ENCODE measurements at places on chromosomes 7 and 10.
A peak's percentile ranks its signal among the peaks of the same experiment; 100 is the strongest.

DNA sequence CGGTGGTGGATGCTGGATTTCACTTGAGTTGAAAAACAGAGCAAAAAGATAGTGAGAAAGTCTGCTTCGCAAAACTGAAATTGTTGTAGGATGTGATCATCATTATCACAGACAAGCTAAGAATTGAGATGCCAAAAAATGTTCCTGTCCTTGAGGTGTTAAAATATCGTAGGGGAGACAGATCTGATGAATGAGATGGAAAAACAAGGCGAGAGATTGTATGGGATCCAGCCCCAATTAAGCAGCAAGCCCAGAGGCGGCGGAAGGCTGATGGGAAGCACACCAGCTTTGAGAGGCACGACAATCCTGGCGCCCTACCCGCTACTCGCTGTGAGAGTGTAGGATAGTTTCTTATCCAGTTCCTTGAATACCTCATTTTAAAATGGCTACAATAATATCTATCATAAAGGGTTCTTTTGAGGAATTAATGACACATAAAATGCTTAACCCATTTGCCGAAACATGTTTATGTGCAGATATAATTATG is 131.1 kb upstream of the PTN start:
- no peak for DNase-seq

DNA sequence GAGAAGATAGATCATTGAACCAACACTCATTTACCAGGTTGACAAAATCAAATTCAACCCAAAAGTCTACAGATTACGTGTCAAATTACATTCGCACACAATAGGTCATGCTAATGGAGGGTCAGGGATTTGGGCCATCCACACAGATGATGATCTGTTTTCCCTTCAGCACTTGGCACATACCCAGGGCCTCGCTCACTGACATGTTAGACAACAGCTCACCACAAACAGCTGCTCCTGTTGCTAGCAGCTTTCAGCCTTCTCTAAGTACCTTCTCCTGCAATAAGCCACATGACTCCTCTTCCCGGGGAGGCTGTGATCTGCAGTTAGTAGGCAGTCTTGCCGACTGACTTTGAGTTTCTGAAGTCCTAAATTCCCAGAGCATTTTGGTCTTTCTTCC is 18.4 kb downstream of the NKX2-3 start:
- no peak for DNase-seq

DNA sequence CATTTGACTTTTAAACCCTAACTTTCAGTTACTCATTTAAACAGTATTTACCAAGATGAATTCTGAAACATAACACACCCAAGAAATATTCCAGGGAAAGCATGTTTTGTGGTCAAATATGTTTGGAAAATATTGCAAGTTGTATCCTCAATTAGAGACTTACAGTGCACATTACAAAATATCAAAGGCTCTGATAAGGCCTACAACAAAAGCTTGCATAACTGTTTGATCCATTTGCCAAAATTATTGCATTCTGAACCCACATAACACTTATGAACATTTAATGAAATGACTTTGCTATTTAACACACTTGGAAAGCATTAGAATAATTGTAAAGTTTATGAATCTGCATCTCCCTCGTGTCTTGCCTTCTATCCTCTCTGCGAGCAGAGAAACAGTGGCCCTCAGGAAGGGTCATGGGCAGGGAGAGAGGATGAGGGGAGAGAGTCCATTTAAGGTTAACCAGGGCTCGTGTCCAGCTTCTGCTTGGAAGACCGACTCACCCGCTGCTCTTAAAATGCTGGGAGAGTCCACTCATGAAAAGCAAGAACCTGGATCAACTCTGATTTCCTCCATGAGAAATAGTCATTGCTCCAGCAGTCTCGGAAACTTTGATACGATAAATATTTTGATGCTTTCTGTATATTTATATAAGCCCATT is 408.2 kb upstream of the ZMIZ1 start:
- no peak for DNase-seq

- peak; percentile 53 for DNase-seq
These were observed 2.0 kb downstream of the AGAP3 start for GRCh38 chr7:151088019-151088855.

- no peak for DNase-seq
These were observed 124.0 kb downstream of the HERPUD2 start for GRCh38 chr7:35570937-35571336.

DNA sequence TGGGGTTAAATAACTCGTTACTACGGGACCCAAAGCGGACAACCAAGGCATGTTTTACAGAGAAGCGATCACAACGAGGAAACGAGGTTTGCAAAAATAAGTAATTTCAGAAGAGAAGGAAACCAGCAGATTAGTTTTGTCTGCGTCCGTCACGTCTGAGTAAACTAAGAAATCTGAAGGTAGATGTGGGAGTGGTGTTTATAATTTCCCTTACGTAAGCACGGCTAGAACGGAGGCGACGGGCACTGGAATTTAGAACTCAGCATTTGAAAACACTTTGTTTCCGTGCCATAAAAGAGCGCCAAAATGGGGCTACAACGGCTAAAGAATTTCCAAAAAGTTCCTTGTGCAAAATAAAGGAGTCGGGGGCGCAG is 718 bp upstream of the UMAD1 start:
- DNase-seq: no peak

- DNase-seq: peak; percentile 41
These were observed 17.6 kb downstream of the RSU1 start for GRCh38 chr10:16799621-16800020.

- no peak for DNase-seq
These were observed 133.8 kb downstream of the SEMA3A start for GRCh38 chr7:84060760-84061261.

DNA sequence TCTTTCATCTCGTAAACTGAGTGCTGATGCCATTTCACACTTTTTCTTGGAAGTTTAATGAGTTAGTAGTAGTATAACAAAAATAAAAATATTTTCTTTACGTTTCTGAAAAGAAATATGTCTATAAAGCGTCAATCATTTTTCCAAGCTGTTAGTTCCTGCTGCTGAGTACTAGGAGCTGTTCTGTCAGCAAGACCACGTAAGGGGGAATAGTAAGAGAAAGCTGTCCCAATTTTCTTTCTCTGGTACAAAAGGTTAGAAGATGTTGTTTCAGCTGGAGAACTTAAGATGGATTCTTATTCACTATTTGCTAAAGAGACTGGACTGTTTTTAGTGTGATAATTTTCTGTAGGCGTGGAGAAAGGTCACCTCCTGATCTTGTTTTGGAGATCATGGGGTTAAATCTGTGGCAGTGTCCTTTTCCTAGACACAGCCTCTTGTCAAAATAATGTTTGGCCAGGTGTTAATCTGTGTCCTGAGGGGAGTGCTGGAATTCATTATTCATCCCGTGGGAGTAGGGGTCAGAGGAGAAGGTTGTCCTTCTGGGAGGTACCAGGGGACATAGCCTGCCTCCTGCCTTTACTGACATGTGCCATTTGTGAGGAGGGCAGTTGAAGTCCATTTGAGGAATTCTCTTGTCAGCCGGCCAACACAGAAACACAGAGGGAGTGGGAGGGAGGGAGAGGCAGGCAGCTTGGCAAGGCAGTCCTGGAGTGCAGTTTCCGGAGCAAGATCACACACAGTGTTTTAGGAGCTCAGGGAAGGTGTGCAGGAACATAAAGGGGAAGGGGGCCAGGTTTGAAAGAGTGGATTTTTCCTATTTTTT is 368.7 kb downstream of the AUTS2 start:
- DNase-seq: peak; percentile 43

DNA sequence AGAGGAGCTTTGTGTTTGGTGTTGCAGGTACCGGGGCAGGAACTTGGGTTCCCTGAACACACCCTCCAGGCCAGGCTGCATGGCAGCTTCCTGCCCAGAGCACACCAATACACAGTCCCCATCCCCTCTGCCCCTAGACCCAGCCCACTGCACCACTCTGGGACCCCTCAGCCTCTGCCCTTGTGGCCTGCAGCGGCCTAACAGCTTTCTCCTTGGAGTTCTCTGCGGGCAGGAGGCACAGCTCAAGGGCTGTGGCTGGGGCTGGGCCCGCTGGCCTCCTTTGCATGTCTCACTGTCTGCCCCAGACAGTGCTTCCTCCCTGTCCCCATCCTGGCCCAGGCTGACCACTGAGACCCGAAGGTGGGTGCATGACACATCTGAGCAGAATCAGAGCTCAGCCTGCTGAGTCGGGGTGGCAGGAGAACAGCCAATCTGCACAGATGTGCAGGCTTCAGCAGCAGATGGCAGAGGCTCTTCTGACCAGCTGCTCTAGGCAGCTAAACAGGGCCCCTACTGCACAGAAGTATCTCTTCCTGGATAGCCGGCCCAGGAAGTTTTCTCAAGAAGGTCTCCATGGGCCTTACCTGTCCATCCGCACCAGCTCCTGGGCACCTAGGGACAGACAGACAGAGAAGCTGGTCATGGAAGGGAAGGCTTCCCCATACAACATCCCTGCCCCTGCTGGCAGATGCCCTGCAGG is 20.8 kb downstream of the VSIR start:
- DNase-seq: no peak

- DNase-seq: peak; percentile 89
These were observed 3.0 kb upstream of the BUB3 start for GRCh38 chr10:123150986-123151736.

DNA sequence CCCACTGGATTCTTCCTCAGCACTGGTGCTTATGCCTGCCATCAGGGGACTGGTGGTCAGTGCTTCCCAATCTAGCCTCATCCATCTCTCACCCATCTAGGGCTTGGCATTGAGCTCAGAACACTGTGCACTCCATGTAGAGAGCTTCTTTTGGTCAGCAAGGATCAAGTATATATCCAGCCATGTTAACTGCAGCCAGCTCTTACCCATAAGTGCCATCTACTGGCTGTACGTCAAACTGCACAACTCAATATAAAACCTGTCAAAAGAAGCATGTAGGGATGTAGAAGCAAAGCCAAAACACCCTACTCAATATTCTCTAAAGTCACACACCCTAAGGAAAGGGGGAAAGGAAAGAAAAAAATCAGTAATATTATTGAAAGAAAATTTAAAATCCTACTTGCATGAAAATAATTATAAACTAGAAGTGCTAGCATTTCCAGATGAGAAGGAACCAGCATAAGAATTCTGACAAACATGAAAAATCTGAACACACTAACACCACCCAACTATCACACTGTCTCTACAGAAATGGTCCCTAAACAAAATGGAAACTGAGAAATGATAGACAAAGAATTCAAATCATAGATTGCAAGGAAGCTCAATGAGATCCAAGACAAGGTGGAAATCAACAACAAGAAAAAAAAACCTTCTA is 531.1 kb upstream of the STEAP1 start:
- peak; percentile 66 for DNase-seq

DNA sequence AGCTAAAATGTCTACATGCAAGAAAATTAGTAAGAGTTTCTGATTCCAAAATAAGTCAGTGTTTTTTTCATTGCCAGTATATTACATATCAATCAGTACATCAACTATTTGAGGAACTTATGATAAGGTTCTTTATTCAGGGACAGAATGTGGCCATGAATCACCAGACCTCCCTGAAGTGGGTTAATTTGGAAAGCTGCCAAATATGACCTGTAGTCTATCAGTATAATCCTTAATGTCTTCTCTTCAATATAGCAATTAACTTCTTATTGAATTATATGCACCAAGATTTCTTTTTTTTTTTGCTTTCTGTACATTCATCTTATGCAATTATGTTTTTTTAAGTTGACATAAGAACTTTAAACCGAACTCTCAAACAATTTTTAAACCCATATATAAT is 714.5 kb upstream of the POT1 start:
- no peak for DNase-seq

DNA sequence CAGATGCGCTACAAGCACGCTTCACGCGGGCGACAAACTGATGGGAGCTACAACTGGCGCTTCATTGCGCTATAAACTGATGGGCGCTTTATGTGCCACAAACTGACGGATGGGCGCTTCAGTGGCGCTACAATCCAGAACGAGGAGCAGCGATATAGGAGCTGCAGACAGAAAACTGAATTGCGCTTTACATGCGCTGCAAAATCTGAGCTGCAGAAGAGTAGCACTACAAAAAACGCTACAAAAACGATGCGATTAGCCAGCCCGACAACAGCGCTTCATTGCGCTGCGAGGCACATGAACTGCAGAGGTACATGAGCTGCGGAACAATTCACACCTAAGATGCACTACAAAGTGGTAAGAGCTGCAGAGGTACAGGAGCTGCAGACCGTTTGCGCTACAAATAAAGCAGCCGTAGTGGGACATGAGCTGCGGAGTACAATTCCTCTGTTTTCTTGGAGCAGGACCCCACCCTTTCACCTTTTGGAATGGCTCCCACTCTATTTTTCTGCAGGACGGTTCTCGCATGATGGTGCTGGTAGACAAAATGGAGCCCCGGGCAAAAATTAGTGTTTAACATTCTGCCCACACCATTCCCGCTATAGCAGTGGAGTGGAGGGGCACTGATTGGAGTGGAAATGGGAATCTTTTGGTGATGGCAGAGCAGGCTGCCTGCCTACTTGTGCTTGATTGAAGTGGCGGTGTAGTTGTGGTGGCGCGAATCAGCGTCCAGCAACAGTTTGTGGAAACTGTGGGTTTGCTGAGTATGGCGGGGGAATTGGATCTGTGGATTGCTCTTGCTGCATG is 1.2 kb upstream of the SGCE start:
- peak; percentile 46 for DNase-seq

DNA sequence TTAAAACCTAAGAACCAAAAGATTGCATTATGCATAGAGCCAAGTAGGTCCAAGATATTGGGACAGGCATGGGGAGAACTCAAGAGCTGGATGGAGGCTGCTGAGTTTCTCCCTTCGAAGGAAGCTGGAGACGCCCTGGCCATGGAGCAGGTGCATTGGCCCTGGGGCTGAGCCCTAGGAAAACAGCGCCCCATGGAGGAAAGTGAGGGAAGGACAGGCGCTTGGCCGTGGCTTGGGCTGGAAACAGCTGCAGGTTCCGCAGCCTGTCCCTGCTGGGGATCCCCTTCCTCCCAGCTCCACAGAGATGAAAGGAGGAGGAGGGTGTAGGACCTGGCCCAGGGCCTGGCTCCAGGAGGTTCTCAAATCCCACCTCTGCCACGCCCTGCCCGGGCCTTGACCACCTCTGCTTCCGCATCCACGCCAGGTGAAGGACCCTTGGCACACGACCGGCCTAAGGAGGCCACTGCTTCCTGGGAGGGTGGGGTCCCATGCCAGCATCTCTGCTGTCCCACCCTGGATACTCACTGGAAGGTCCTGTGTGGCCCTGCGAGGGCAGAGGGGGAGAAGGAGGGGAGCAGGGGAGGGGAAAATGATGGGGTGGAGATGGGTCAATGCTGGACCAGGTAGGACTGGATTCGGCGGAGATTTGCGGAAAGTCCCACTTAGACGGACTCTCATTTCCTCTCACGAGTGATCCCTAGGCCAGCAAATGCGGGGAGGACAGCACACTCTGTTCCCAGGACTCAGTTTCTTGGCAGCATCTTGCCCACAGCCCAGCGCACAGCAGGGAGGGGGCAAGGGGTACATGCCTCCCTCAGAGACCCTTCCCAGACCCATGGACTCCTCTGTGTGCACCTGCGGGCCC is 258.6 kb upstream of the TCERG1L start:
- DNase-seq: peak; percentile 62
